ENCODE measurements at places on chromosomes 11 and 22.
A peak's percentile ranks its signal among the peaks of the same experiment; 100 is the strongest.

DNA sequence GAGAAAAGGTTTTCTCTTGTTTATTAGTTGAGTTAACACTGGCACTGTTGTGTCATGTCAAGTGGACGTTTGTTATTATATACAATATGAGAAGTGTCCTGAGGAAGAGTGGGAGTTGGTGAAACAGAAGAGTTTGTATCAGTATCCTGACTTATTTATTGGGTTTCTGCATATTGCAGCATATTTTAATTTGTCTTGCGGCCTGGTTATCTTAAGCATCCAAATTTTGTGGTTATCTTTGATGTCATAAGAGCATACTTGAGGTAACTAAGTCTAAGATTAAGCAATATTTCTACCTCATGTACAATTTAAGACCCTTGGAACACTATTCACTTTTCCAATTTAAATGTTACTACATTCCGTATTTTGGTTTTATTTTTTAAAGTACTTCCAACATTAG, 103.5 kb downstream of the DDX10 start:
- DNase-seq = no peak

- DNase-seq = no peak
These were observed 186.4 kb upstream of the PITPNB start for GRCh38 chr22:28105413-28105812.

- no peak for DNase-seq
These were observed 1063.8 kb upstream of the CNTN5 start for GRCh38 chr11:97956904-97957303.

- DNase-seq = no peak
These were observed 60.0 kb downstream of the OTOG start for GRCh38 chr11:17607083-17607429.

- no peak for DNase-seq
These were observed 40.0 kb upstream of the CLTCL1 start for GRCh38 chr22:19331474-19331873.

- no peak for DNase-seq
These were observed 689 bp downstream of the TAF10 start for GRCh38 chr11:6611092-6611962.

GRCh38 chr22:46813816-46814597, 51.6 kb downstream of the TBC1D22A start:
- DNase-seq = no peak

DNA sequence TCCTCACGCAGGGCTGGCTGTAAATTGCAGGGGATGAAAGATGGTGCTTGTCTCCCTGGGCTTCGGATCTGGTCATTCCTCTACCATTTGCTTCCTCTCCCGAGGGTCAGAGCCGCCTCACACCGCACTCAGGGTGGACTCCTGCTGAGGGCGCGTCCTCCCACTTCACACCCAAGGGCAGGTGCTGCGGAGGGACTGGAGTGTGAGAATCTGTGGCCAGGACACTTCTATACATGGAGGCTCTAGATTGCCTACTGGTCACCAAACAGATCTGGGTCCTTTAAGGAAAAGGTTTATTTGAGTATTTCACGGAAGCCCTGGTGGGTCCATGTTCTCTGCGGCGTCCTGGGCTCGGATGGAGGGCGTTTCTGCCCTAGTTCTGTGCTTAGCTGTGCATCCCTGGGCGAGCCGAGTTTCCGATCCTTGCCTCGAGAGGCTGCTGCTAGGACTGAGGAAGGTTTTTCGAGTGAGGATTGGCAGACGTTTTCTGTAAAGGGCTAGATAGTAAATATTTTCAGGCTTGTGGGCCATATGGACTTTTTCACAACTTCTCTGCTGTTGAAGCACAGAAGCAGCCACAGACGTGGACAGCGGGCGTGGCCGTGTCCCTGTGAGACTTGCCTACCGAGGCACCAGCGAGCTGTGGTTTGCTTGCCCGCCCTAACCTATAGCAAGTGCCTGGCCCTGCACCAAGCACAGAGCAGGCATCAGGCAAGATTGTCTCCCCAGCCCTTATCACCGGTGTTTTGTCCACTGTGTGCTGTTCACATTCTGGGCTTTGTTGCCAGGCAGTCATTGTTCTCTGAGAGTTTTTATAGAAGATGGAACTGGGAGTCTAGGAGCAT, 279.0 kb downstream of the TBC1D22A start:
- DNase-seq = no peak

GRCh38 chr11:66218036-66218435, 50.4 kb upstream of the RAB1B start:
- no peak for DNase-seq

DNA sequence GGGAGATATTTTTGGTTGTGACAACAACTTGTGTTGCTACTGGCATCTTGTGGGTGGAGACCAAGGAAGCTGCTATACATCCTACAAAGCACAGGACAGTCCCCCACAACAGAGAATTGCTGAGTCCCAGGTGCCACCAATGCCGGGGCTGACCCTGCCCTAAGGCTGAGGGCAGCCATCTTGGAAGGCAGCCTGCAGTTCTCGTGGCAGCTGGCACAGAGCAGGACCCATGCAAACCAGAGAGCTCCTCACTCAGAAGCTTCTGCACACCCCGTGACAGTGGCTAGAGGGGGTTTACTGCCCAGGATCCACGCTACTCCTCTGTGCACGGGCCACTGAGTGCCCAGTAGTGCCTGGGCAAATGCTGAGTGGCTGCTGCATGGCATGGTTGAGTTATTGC, 143.4 kb downstream of the CTTN start:
- no peak for DNase-seq

GRCh38 chr11:126525216-126525615, 169.7 kb downstream of the ST3GAL4 start:
- no peak for DNase-seq

GRCh38 chr22:44154436-44154942, 26.2 kb upstream of the PARVG start:
- DNase-seq = no peak

- no peak for DNase-seq
These were observed 45.2 kb downstream of the MORC2 start for GRCh38 chr22:30923168-30923900.

GRCh38 chr11:88249706-88250105, 74.5 kb upstream of the RAB38 start:
- DNase-seq = no peak

DNA sequence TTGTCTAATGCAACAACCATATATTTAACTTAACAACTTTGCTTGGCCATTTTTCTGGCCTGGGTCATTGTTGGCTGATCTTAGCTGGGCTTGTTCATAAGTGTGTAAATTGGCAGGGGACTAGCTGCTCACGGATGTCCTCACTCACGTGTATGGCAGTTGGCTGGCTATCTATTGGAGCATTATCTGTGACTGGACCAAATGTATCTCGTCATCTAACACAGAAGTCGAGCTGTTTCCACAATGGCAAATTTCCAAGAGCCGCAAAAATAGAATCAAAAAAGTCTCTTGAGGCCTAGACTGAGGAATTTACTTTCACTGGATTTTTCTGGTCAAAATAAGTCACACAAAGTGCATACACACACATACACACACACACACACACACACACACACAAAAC, 893.3 kb downstream of the FAM181B start:
- DNase-seq = no peak

GRCh38 chr11:89267660-89268302, 90.1 kb downstream of the TYR start:
- DNase-seq = no peak

DNA sequence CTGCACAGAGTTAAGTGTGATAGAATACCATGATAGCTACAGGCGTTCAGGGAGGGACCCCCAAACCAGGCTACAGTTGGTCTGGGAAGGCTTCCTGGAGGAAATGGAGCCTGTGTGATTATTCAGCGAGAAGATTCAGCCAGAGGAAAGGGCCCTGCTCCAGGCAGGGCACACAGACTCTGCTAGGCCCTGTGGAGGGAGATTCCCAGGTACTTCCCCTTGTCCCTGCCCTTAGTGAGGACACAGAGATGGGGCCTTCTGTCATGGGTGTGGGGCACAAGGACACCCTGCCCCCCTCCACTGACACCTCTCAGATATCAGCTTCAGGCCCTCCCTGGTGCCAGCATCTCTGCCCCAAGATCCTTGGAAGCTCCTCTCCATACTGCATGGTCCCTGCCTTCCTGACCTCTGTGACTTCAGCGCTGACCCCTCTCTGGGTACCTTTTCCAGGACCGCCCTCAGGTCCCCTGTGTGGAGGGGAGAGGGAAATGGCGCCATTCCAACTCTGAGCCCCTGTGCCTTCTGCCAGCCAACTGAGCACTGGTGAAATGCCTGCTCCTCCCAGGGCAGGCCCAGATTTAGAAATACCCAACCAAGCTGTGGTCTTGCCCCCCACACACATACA, 12.6 kb upstream of the POU2F3 start:
- DNase-seq = no peak

GRCh38 chr11:352456-353031, 16.8 kb upstream of the B4GALNT4 start:
- no peak for DNase-seq

GRCh38 chr11:36022882-36023281, 79.0 kb downstream of the LDLRAD3 start:
- DNase-seq = no peak

DNA sequence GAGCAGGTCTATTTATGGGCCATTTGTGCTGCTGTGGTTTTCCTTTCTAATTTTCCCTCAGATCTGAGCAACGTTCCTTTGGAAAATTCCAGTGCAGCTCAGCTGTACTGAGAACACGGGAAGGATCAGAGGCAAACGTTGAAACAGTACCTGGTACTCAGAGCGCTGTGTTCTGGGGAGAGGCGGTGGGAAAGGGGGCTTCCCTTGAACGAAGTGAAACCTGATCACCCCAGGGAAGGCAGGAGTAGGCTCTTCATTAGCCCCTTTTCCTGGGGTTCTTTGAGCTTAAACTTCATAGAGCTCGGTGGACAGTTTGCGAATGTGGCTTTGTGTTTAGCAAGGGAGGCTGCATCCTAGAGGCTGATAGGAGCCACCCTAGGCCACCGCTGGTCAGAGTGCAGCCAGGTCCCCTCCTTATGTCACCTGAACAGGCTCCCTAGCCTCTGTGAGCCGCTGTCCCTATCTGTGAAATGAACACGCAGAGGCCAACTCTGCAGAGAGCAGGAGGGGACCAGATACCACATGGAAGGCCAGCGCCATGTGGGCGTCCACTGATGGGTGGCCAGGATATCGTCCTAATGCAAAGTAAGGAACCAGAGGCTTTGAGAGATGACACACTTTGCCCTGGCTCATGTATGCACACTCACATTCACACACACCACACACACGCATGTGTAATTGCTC, 1464.8 kb downstream of the BRD1 start:
- no peak for DNase-seq

DNA sequence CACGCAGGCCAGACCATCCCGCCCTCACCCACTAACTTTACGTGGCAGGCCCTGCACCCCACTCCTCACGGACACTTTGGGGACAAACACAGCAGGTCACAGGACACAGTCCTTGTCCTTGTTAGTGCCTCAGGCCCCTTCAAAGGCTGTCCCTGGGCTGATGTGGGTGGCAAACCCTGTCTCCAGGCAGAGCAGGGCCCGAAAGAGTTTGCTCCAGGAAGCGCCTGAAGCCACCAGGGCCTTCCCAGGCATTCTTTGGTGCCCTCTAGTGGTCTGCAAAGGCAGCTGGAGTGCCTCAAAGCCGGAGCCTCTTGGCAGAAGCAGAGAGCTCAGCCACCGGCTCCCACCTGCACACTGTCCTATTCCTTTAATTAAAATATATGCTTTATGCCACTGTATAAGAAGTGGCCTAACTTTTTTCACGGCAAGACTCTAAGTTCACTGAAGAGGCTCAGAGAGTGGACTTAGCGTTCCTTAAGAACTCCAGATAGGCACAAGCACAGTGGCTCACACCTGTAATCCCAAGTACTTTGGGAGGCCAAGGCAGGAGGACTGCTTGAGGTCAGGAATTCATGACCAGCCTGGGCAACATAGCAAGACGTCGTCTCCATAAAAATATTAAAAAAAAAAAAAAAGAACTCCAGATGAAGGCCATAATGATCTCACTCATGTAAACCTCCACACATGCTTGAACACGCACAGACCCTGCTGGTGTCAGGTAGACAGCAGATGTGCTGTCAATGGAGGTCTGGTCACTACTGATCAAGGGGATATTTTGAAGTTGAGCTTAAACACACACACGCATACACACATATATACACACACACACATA, 11.1 kb downstream of the TXN2 start:
- peak; percentile 77 for DNase-seq

- no peak for DNase-seq
These were observed 91.2 kb downstream of the LUZP2 start for GRCh38 chr11:24588081-24588480.

GRCh38 chr22:27192135-27192829, 534.9 kb downstream of the MIAT start:
- no peak for DNase-seq

- no peak for DNase-seq
These were observed 157.1 kb upstream of the GRK3 start for GRCh38 chr22:25407226-25407858.

DNA sequence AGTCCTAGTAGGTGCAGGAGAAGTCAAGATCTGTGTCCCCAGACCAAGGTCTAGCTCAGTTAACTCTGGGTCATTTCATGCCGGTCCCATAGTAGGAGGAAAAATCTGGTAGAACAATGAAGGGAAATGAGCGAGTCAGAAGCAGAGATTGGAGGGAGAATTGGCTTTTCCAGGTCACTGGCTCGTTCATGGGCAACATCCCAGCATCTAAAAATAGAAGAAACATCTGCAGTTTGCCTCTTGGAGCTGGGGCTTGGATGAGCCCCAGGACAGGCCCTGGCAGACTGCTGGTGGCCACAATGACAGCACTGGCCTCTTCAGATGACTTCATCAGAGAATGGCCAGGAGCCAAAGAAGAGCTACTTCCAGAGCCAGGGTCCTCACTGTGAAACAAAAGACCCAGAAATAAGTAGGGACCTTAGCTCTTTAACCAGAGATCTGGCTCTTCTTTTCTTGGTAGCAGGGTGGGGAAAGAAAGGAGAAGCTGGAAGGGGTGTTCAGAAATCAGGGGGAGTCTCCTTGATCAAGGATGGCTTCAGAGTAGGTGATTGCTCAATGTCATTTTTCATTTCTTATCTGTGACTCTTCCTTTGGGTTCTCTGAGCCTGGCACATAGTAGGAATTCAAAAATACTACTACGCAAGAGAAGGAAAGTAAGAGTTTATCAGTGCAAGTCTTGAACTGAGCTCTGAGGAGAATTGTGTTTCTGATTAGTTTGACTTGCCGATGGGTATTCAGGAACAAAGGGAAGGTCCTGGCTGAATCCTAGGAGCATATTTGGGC, 102.6 kb downstream of the TMPRSS5 start:
- no peak for DNase-seq

- no peak for DNase-seq
These were observed 51.8 kb upstream of the OR4B1 start for GRCh38 chr11:48164836-48165235.

DNA sequence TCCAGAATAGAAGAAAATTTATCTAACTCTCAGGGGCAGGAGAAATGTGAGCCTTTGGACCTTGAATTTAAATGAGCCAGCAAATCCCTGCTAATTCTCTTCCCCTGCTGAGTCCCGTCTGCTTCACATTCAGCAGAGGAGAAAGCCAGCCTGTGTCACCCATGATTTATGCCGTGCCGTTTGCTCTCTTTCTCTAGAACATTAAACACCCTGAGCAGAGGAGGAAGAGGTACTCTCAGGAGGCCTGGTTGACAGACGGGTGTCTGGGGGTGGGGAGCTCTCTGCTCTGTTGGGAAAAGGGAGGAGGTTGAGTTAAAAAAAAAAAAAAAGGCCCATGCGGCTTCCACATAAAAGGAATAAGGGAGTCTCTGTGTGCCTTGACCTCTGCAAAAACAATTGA, 11.3 kb upstream of the MTMR3 start:
- no peak for DNase-seq

- no peak for DNase-seq
These were observed 190.8 kb downstream of the CEP164 start for GRCh38 chr11:117518455-117518854.

Data from activated CD4-positive, CD25-positive, alpha-beta regulatory T cell treated with anti-CD3 and anti-CD28 coated beads, Interleukin-2, amount 50 U/mL, for 16 hours (primary cell).